ENCODE measurements at places on chromosomes 16 and 17.

GRCh38 chr16:82488460-82488859, 138.3 kb upstream of the CDH13 start:
- no peaks in the 10 kb centered on the region for H3K27me3 ChIP-seq
- no peaks in the 10 kb centered on the region for H3K4me1 ChIP-seq
- no peak for DNase-seq
- H3K4me3 ChIP-seq, result no peak overlapping the region

DNA sequence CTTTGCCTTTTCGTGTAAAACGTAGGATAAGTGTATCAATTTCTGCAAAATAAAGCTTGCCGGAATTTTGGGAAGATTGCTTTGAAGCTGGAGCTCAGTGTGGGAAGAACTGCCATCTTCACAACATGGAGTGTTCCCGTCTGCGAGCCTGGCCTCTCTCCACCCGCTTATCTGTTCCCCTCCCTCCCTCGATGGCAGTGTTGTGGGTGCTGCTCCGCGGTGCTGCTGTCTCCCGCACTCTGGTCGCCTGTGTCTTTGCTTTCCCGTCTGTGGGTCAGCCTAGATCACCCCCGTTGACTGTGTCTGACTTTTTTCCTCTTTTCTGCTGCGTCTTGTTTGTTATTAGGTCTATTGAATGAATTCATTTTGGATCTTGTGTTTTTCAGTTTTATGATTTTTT, 17.0 kb downstream of the ACSF3 start:
- peak; percentile 12 for DNase-seq
- H3K27me3 ChIP-seq, result no peaks in the 10 kb centered on the region
- H3K4me1 ChIP-seq, result peaks cover 15% of the 10 kb centered on the region
- H3K36me3 ChIP-seq, result peaks cover 74% of the 10 kb centered on the region
- H3K27ac ChIP-seq, result no peak overlapping the region
- no peak overlapping the region for H3K4me3 ChIP-seq

DNA sequence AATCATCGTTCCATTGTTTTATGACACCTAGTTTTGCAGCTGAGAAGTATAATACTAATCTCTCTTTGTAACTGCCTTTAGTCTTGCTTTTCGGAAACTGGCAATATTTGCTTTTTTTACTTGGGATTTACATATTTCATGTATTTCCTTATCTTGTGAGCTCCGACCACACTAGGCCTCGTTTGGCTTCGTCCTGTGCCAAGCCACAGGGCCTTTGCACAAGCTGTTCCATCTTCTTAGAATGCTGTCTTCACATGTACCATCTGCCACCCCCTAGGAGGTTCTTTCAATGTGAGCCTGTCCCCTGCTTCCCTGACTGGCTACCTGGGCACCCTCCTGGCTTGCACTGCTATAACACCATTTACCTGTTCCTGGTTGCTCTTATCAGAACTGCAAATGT, 77.2 kb downstream of the SHISA6 start:
- H3K27me3 ChIP-seq, result no peaks in the 10 kb centered on the region
- H3K4me3 ChIP-seq, result no peak overlapping the region
- no peaks in the 10 kb centered on the region for H3K36me3 ChIP-seq
- H3K4me1 ChIP-seq, result no peaks in the 10 kb centered on the region
- DNase-seq, result no peak

- no peak overlapping the region for H3K27ac ChIP-seq
- H3K4me3 ChIP-seq, result no peak overlapping the region
- no peaks in the 10 kb centered on the region for H3K4me1 ChIP-seq
- peaks cover 10% of the 10 kb centered on the region for H3K36me3 ChIP-seq
Measured at GRCh38 chr16:65002265-65002664, 119.6 kb downstream of the CDH11 start.

GRCh38 chr17:31452101-31452500, 60.6 kb downstream of the RAB11FIP4 start:
- DNase-seq, result no peak
- no peaks in the 10 kb centered on the region for H3K36me3 ChIP-seq
- no peak overlapping the region for H3K4me3 ChIP-seq
- no peaks in the 10 kb centered on the region for H3K27me3 ChIP-seq
- no peak overlapping the region for H3K27ac ChIP-seq

Measured in lower lobe of right lung (tissue), 2 donors.